ENCODE measurements at places on chromosomes 4 and X.

DNA sequence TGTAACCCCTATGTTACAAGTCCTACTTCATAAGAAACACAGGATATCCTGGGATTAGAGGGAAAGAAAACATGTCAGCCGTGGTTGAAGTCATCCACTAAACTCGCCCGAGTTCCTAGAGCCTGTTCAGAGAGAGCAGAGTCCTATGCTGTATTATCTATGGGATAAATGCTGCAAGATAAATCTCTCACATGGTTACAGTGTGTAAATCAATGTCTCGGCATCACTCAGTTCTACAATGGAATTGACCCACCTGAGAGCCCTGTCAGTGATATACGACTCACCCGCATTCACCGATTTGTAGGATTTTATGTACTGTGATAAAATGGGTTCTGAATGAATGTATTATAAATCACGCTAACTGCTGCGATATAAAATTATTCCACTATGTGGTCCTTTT, 127.8 kb upstream of the ANXA3 start:
- no peak for DNase-seq

- DNase-seq: no peak
Measured at GRCh38 chr4:24932515-24933225, 19.8 kb upstream of the CCDC149 start.

GRCh38 chr4:128355305-128355704, 67.7 kb upstream of the PGRMC2 start:
- no peak for DNase-seq

- no peak for DNase-seq
Measured at GRCh38 chrX:86102341-86102740, 45.9 kb upstream of the DACH2 start.

- DNase-seq: no peak
Measured at GRCh38 chr4:8310306-8310705, 40.8 kb downstream of the HTRA3 start.

DNA sequence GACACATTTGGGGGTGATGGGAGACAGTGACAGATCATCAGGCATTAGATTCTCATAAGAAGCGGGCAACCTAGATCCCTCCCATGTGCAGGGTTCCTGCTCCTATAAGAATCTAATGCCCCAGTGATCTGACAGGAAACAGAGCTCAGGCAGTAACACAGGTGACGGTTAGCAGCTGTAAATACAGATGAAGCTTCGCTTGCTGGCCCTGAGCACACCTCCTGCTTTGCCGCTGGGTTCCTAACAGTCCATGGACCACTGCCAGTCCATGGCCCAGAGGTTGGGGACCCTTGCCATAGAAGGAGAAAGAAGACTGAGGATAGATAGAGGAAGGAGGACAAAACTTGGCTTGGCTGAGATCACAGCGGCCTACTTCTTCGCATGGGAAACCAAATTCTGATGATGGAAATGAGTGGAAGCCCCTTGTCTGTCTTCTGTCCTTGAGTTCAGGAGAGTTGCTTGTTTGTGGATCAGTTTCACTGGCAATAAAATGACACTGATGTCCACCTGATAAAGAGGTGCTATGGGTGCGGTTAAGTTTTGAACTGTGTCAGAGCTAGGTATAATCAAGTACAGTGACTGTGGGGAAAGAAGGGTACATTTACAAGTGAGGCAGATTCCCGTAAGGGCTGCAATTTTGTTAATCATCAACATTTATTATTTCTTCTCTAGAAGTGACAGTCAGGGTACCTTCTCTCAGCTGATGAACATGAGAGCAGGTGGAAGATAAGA, 1.7 kb upstream of the TIFA start:
- no peak for DNase-seq

GRCh38 chrX:142251680-142252079, 46.6 kb upstream of the MAGEC2 start:
- DNase-seq: no peak

- DNase-seq: no peak
Measured at GRCh38 chr4:79935274-79935673, 137.8 kb downstream of the ANTXR2 start.

GRCh38 chr4:89570931-89571330, 263.3 kb upstream of the GPRIN3 start:
- no peak for DNase-seq

- no peak for DNase-seq
Measured at GRCh38 chr4:152074088-152074437, 313.3 kb upstream of the GATB start.

DNA sequence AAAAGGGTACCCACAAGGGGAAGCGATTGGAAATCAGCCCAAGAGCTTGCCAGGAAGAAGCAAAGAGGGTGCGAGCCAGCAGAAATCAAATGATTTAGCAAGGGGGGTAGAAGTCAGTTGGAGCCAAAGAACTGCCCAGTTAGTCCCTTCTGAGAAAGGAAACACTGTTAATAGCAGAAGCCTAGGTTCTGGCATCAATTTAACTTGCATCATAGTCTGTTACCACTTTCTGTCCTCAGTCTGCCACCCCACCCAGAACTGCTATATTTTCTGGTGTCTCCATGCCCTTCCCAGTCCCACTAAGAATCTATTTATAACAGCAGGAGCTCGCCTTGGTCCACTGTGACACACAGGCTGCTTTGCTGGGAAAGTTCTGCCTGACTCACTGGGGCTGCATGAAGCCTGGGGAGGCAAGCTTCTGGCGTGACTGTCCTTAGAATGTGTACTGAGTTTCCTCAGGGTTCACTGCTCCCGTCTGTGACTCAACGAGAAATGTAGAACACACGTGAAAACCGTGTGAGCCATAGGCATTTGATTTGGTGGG, 157.8 kb upstream of the TTC29 start:
- no peak for DNase-seq

DNA sequence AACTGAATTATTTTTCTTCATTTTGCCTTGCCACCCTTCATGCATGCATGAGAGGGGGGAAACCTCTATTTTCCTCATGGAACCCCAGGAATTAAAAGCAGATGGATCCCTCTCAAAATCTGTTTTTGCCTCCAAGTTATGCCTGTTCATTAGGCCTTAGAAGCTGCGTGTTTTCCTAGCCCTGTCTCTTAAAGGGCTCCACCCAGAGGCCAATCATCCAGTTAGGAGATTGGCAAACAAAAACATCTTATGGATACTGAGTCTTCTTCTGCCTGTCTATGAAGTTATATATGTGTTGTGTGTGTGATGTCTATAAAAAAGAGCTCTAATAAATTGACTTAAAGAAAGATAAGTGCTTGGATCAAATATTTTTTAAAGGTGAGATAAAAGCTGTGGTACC, 142.9 kb downstream of the ANAPC10 start:
- no peak for DNase-seq

DNA sequence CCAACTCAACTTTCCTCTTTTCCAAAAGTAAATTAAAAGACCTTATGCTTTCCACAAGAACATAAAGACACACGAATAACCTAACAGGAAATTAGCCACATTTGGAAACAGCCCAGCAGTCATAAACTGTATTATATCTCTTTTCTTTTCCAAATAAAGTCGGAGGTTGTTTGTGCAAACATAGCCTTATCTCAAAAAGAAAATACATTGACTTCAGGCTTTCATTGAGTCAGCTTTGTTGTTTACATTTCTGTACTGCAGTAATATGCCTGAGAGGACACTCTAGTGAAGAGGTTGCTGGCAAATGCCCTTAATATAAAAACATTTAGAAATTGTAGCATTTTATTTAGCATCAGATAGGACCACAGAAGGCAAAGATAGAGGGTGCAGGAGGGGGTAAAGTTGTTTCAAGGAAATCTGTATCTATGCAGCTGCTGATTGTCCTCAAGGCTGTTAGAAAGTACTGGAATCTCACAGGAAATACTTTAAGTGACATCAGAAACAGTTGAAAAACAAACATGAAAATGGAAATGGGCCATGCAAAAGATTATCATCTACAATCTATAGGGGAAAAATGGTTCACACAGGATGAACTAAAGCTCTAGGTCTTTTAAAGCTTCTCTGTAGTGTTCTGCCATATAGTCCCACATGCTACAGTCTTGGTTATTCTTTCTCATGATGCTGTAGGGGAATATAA, 14.5 kb downstream of the LNX1 start:
- DNase-seq: no peak

GRCh38 chr4:8910822-8911315, 39.2 kb upstream of the HMX1 start:
- DNase-seq: no peak

GRCh38 chr4:134650461-134650860, 448.9 kb upstream of the PABPC4L start:
- DNase-seq: no peak

DNA sequence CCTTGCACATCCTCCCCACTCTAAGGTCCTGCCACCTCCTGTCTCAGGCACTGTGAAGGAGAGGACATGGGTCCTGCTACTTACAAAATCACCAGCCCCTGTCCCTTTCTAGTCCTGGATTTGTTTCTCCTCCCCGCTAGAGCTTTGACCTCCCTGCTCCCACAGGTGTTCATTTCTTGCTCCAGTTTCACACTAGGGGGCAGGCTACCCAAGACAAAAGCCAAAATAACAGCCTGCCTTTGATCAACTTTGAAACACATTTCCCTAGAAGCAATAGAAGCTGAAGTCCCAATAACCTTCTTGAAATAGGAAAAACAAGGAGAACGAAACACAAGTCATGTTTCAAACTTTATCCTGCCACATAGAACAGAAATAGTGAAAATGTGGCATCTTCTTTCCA, 164.4 kb downstream of the QDPR start:
- no peak for DNase-seq

Data from stimulated activated CD8-positive, alpha-beta memory T cell treated with anti-CD3 and anti-CD28 coated beads, Interleukin-15, amount 100 ng/mL, for 4 hours (primary cell).